Smooth muscle cell of the pulmonary artery (primary cell): ENCODE measurements at places on chromosomes 12 and 14. TPM values are rescaled to one million over a fixed set of nuclear protein-coding genes. Genes with fewer than 3 reads are reported as not detected.

Gene SMOC1
- total RNA-seq, result 0.26 and 12.9 TPM in 2 replicates

Gene TMEM229B
- total RNA-seq, result 2.5 and 2.7 TPM in 2 replicates

Gene MSRB3
- total RNA-seq, result 91.8 and 103 TPM in 2 replicates

Gene ASIC1
- 3.5 and 3.6 TPM in 2 replicates for total RNA-seq

Gene TAS2R20
- 3.8 and 7.2 TPM in 2 replicates for total RNA-seq
